ENCODE measurements at places on chromosomes 7 and 10. TPM values are rescaled to one million over a fixed set of nuclear protein-coding genes. Genes with fewer than 3 reads are reported as not detected.

- no peak for DNase-seq
These were observed 256.3 kb downstream of the GRID1 start for GRCh38 chr10:86110156-86110786.

GRCh38 chr7:22853674-22854157 lies 31.1 kb upstream of the TOMM7 start:
- peak; percentile 74 for DNase-seq

DNA sequence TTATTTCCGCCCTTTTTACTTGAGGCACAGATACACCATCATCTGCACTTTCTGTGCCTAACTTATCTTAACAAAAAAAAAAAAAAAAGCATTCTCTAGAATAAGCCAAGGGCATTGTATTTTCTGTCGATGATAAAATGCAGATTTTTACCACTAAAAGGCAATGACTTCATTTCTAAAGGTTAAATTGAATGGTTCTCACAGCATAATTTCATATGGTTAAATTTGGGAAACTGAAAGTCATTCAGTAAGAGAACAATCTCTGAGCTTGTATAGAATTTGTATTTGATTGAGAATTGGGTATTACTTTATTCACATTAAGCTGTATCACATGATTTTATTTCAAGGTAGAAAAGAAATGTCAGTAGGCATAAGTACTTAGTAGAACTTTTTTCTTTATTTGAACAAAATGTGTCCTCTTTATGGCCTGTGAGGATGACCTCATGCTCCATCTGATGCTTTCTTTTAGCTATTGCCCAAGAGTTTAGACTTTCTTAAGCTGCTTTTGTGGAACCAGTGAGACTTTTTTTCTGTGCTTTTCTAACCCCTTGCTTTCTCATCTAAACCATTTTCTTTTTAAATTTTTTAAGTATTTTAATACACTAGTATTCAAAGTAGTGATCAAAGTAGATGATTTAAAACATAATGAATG lies 110.3 kb downstream of the LRRC4 start:
- DNase-seq: no peak

DNA sequence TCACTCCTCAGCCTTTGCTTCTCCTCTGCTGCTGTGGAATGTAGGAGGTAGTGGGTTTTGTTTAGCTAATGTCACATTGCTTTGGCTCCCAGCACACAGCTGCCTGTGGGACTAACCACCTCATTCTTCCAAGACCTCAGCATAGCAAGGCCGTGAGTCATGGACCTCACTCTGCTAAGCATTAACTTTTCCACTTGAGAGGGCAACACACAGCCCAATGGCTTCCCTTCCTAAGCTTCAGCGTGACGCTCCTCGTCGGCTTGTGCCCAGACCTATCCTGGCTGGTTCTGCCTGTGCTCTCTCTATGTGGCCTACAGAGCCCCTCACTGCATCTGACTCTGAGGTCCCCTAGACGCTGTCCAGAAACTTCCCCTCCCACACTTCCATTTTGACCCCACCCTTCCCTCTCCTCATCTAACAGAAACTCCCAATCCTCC lies 23.3 kb downstream of the MYOF start:
- DNase-seq: no peak

- DNase-seq: peak; percentile 46
These were observed 126.5 kb downstream of the SH2D4B start for GRCh38 chr10:80664071-80664680.

DNA sequence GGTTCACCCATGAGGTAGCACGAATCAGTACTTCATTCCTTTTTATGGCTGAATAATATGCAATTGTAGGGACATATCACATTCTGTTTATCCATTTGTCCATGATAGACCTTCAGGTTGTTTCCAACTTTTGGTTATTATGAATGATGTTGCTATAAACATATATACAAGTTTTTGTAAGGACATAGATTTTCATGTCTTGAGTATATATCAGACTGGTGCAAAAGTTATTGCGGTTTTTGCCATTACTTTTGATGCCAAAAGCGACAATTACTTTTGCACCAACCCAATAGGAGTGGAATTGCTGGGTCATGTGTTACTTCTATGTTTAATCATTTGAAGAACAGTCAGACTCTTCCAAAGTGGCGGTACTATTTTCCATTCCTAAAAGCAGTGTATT lies 361.5 kb downstream of the RPS24 start:
- no peak for DNase-seq

- DNase-seq: no peak
These were observed 21.3 kb downstream of the CALML3 start for GRCh38 chr10:5545778-5546710.

DNA sequence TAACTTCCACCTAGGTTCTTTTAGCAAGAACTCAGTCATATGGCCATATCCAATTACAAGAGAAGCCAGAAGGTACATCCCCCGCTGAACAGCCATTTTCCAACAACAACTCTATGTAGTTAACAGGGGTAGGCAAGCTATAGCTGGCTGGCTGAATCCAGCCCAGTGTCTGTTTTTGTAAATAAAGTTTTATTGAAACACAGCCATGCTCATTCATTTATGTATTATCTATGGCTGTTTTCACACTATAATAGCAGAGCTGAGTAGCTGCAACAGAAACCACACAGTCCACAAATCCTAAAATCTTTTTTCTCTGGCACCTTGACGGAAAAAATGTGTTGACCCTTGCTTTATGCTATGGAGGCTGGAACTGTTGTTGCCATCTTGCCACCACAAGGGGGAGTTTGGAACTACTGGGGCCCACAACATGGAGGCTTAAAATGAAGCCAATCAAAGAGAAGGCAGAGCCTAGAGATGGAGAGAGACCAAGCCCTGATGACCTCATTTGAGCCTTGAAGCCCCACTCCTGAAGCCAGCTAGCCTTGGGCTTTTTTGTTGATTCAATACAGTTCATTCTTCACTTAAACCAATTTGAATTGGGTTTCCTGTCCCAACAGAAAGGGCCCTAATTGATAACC lies 33.3 kb upstream of the XPNPEP1 start:
- peak; percentile 17 for DNase-seq

DNA sequence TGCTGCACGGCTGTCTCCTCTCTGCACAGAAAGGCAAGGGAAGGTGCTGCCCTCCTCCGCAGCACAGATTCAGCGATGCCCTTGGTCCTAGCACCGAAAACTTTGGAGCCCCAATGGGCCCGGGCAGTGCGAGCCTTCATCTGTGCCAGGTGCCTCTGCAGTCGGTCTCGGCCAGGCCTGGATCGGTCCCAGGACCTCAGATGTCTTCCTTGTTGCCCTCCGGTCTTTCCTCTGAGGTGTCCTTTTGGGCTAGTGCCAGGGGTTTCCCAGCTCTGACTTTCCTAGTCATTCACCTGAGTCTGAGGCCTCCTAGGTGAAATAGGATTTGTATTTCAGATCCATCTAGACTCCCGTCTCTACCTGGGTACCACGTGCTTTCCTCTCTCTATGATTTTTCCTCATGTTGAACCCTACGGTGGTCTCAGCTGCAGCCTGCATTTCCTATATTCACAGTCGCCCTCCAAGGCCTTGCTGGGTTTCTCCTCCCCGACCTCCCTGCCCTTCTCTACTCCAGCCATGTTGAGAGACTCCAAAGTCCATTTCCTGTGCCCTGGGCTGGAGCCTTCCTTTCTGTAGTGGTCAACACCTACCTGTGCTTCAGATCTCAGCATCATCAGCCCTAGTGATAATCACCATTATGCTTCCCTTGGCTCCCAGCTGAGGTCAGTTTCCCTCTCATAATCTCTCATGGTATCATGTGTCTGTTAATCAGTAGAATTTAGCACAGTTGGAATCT lies 92.0 kb upstream of the PRSS58 start:
- no peak for DNase-seq

DNA sequence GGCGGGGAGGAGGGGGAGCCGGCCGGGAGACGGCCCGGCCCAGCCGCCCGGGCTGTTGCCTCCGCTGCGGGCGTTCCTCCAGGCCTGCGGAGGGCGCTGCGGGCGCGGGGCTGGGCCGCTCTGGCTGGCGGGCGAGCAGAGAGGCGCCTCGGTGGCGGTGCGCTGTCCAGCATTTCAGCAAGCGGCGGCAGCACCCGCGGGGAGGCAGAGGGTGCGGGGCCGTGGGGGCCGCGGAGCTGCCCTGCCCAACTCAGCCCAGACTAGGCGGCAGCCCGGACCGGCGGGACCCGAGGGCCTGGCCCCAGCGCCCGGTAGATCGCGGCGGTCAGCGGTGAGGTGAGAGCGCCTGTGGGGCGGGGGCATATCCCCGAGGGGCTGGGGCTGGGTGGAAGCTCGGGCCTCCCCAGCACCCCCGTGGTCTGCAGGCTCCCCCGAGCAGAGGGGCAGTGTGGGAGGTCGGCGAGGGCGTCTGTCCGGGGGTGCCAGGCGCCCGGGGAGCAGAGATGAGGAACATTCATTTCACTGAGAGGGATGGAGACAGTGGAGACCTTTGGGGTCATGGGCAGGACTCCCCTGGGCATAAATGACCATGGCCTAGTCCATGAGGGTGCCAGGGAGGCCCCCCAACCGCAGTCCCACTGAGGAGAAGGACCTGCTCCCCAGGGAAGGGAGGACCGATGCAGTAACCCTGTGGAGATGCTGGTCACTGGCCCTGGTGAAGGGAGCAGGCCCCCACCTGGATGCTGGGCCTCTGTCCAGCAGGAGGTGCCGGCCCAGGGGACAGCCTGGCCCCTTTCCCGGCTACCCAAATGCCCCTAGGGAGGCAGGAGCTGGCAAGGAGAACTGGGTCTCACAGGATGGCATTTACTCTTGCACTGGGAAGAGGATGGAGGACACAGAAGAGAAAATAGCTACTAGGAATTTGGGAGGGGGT lies at the start of gene SRRM3:
SRRM3 (plus strand) TSS at position 165 of the 934 bp plus-strand sequence. CDS start 33,171 bp downstream, outside the sequence.
- DNase-seq: peak; percentile 85

DNA sequence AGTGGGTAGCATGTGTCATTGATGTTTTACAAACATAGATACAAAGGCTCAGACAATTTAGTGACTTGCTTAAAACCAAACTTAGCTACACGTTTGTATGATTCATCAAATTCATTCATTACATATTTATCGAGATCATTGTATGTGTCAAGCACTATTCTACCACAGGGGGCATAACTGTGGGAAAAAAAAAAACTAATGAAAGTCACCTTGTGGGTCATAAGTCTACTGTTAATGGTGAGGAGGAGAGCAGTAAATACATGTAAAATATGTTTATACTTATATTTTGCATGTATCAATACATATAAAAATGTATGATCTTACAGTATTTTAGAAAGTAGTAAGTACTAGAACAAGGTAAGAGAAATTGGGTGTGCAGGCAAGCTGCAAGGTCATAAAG lies 933.8 kb downstream of the IPMK start:
- no peak for DNase-seq

DNA sequence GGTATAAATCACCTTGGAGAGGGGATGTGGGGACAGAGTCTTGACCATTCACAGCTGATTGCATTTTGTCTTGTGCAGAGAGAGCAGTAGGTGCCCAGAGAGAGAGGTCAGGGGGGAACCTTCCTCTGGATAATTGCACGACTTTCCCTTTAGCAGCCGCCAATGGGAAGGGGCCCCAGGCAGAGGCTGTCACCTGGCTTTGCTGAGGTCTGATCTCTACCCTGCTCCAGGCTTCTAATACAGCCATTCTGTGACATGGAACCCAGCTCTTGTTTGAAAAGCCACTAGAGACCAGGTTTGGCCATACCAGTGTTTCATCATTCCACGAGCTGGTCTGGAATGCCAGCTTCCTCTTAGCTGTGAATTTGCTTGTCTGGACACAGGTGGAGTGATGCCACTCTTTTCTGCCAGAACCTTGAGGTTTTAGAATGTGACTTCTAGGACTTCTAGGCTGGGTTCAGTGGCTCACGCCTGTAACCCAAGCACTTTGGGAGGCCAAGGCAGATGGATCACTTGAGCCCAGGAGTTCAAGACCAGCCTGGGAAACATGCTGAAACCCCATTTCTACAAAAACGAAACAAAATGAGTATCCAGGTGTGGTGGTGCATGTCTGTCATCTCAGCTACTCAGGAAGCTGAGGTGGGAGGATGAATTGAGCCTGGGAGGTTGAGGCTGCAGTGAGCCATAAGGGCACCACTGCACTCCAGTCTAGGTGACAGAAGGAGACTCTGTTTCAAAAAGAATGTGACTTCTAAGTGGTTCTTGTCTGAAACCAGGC lies 159.9 kb downstream of the CAMK1D start:
- DNase-seq: peak; percentile 15

GRCh38 chr7:140881507-140882228 lies 43.1 kb downstream of the BRAF start:
- no peak for DNase-seq

GRCh38 chr10:75505840-75506506 lies 74.5 kb downstream of the LRMDA start:
- no peak for DNase-seq

GRCh38 chr10:77861366-77861765 lies 65.2 kb downstream of the DLG5 start:
- DNase-seq: no peak

- DNase-seq: no peak
These were observed 384.1 kb downstream of the NXPH1 start for GRCh38 chr7:8817448-8818036.

DNA sequence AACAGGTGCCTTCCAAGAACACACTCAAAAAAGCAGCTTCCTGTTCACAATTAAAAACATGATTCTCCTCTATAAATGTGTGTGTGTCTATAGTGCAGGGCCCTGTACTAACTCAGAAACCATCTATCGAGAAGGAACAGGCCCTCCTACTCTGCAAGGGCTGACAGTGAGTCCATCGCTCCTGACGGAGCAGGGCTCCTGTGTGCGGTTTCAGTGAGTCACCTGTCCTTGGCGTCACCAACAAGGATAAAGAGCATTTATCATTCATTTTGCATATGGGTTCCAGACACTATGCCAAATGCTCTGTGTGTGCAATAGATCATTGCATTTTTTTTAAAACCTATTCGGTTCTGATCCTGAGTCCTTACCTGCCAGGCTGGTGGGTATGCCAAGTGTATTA lies 63.7 kb downstream of the TACC2 start:
- no peak for DNase-seq

- DNase-seq: no peak
These were observed 41.2 kb downstream of the ZCCHC24 start for GRCh38 chr10:79404231-79404609.

Gene IL2RA
- total RNA-seq: 124 TPM

Gene SLC18A3
- not detected for total RNA-seq

Gene MTPN
- total RNA-seq: 128 TPM

Gene TBRG4
- total RNA-seq: 102 TPM

Gene LHFPL3
- not detected for total RNA-seq

Gene ADCY1
- 1.5 TPM for total RNA-seq

Gene ECHDC3
- total RNA-seq: 1.0 TPM

Gene ZP3
- total RNA-seq: 1.1 TPM

Gene ASB10
- total RNA-seq: not detected

Gene PNLIPRP1
- total RNA-seq: not detected

Gene PRXL2A
- total RNA-seq: 5.7 TPM

Gene ARHGEF5
- 13.1 TPM for total RNA-seq
